ENCODE measurements at places on chromosomes 13 and 19. TPM values are rescaled to one million over a fixed set of nuclear protein-coding genes. Genes with fewer than 3 reads are reported as not detected.

- DNase-seq: peak; percentile 8
Observed at GRCh38 chr13:64553411-64554129, 2676.6 kb downstream of the PCDH9 start.

The KBTBD7 gene
- 4.1 TPM for total RNA-seq

The MTUS2 gene
- total RNA-seq: under 0.01 TPM

- DNase-seq: no peak
Observed at GRCh38 chr19:14746886-14747285, 31.5 kb downstream of the ADGRE2 start.

- DNase-seq: no peak
Observed at GRCh38 chr19:49872245-49873128, 4.7 kb downstream of the AKT1S1 start.

The FXYD1 gene
- total RNA-seq: not detected

DNA sequence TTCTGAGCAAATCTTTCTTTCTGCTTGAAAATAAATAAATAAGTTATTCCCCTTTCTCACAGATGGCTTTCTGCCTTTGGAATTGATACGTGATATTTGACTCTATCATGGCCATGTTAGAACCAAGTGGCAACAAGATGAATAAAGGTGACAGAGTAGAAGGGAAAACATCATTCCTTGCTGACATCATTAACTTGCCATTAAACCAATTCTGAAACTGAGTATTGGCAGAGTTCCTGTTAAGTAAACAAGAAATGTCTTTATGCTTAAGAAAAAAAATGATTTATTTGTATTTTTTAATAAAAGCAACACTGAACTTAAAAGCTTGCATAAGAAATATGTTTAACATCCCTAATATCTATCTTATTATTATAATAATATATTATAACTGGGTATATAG, 828.1 kb downstream of the PCDH9 start:
- no peak for DNase-seq

GRCh38 chr13:37652596-37652995, 54.0 kb upstream of the POSTN start:
- DNase-seq: peak; percentile 1

The HTR2A gene
- not detected for total RNA-seq

GRCh38 chr19:7063339-7063738, 4.9 kb upstream of the MBD3L3 start:
- no peak for DNase-seq

DNA sequence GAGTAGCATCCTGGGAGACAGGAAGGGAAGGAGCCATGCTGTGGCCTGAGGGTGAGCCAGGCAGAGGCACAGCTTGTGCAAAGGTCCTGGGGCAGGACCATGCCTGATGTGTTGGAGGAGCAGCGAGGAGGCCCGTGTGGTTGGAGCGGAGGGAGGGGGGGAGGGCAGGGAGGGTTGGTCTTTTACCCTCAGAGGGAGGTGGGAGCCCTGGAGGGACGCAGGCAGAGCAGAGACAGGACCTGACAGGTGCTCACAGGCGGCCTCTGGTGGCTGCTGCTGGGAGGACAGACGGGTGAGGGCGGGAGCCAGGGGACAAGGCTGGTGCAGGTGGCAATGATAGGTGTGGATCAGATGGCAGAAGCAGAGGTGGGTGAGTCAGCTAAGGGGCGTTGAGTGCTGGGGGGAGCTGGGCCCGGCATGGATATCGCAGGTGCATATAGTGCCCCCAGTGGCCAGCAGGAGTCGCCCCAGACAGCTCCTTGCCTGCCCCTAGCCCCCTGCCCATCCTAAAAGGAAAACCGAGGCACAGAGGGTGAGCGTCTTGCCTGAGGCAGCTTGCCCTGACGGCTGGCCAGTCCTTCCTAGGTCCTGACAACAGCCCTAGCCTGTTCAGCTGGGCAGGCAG, 9.8 kb upstream of the GNA15 start:
- peak; percentile 40 for DNase-seq

GRCh38 chr13:79681069-79681468, 200.1 kb downstream of the NDFIP2 start:
- DNase-seq: no peak

DNA sequence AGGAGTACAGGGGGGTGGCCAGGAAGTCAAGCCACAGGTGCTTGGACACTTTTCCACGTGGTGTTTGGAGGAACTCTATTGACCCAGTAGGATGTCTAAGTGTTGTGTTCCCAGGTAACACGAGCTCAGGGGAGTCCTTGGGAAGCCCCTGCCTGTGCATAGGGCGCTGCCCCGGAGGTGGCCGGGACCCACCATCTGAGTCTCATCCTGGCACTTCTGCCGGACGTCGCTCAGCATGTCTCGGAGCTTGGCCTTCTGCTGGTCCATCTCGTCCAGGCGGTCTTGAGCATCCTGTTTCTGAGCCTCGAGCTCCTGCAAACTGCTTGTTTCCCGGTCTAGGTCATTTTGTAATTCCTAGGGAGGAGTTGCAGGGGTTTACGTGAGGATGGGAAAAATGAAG, 67.4 kb downstream of the EPS15L1 start:
- DNase-seq: no peak

GRCh38 chr13:79352107-79352506, 53.9 kb downstream of the RBM26 start:
- no peak for DNase-seq

DNA sequence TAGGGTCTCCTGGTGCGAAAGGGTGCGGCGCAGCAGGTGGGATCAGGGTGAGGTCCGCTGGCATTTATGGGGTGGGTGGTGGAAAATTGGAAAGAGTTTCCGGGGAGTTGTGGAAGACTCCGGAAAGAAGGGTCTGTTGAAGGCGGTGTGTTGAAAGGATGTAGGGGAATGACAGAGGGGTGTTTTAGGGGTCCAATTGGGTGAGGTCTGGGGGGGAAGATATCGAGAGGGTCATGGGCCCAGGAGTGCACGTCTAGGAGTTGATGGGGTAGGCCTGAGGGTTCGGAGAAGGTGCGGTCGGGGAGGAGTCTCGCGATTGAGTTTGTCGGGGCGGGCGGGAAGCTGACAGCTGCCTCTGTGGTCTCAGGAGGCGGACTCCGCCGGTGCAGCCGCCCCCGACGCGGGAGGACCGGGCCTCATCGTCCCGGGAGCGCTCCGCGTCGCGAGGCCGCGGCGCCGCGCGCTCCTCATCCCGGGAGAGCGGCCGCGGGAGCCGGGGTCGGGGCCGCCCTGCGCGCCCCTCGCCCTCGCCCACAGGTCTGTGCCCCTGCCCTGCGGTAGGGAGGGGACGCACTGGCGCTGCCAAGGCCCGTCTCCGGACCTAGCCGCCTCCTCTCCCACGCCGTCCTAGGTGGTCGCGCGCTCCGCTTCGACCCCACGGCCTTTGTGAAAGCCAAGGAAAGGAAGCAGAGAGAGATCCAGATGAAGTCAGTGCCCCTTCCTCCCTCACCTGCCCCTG, 7.0 kb downstream of the PGLYRP1 start:
- DNase-seq: no peak

DNA sequence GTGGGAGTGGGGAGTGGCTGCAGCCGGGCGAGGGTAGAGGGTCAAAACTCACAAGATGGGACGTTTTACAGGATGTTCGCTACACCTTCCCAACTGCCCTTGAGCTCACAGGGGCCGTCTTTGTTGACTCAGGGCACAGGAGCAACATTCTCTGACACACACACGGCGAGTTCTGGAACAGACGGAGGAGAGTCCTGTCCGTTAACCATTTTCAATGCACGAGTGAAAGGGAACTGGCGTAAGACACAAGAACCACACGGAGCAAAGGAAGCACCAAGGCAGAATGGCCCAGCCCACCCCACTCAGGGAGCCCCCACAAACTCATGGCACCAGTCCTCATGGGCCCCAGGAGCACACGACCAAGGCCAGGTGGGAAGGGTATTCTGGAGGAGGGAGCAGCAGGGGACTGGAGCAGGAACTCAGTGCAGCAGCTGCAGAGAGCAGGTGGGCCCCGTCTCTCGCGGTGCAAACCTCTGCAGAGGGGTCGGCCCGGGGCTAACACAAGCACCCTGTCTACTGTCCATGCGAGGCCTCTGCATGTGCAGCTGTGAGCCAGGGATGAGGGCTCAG, 37.9 kb upstream of the ISYNA1 start:
- no peak for DNase-seq

DNA sequence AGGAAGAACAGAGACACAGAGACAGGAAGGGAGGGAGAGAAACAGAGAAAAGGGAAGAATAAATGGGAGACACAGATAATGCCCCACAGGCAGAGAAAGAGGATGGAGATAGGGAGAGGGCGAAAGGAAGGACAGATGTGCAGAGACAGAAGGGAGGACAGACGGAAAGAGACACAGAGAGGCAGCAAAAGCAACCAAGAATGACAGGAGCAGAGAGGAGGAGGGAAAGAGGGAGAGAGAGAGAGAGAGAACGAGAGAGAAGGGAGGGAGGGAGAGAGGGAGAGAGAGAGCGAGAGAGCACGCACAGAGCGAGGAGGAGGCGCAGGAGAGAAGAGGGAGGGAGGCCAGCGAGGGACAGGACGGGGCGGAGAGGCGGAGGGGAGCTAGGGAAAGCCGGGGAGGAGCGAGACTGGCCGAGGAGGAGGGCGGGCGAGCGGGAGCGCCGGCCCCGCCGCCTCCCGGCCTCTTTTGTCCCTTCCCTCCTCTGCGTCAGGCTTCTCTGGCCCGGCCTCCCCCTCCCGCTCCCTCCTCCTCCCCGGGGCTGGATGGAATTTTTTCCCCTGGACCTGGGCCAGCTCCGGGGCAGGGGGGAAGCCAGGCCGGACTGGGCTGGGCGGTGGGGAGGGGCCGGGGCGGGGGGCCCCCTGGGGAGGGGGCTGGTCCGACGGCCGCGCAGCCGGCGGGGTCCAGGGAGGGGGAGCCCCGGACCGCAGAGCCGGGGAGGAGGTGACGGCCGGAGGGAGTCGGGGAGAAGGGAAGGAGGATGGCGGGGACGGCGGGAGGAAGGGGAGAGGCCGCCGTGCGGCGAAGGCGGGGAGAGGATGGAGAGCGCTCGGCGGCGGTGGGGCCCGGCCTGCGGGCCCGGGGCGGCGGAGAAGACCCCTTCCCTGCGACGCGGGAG, 4.2 kb upstream of the SPACA6 start:
- DNase-seq: peak; percentile 95

The ZNF177 gene
- total RNA-seq: not detected

GRCh38 chr19:7348587-7349230, at the start of gene ARHGEF18:
TSS of gene ARHGEF18 (plus strand) at chr19:7348937. CDS start at chr19:7362891, 13,954 bp downstream.
- DNase-seq: no peak

- no peak for DNase-seq
Observed at GRCh38 chr19:19053508-19054314, 10.1 kb upstream of the SLC25A42 start.

- no peak for DNase-seq
Observed at GRCh38 chr13:108967371-108967770, 338.0 kb downstream of the MYO16 start.

DNA sequence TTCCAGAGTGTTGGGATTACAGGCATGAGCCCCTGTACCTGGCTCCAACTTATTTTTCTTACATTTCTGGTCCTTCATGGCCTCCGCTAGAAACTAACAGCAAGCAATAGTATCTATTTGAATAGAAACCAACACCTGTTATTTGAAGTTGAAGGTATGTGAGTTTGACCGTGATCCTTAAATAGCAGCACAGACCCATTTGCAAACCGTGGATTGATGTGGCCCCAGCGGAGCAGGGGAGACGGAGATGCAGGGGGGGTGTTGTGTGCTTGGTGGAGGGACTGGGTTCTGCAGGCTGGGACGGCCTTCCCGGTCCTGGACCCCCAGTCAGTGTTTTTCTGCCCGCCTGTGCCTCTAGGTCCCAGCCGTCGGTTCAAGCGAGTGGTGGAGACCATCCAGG, 16.9 kb downstream of the TMEM150B start:
- DNase-seq: no peak

GRCh38 chr13:57682128-57682716, 50.7 kb downstream of the PCDH17 start:
- no peak for DNase-seq

The FGF9 gene
- total RNA-seq: 0.47 TPM

The SIGLEC9 gene
- 1.4 TPM for total RNA-seq

- no peak for DNase-seq
Observed at GRCh38 chr13:67225252-67226159, 4.6 kb downstream of the PCDH9 start.

The CDX2 gene
- total RNA-seq: not detected

- no peak for DNase-seq
Observed at GRCh38 chr13:73045031-73045430, 13.8 kb upstream of the KLF5 start.

- DNase-seq: no peak
Observed at GRCh38 chr19:8811315-8812172, 20.6 kb downstream of the ZNF558 start.

The CD209 gene
- not detected for total RNA-seq

DNA sequence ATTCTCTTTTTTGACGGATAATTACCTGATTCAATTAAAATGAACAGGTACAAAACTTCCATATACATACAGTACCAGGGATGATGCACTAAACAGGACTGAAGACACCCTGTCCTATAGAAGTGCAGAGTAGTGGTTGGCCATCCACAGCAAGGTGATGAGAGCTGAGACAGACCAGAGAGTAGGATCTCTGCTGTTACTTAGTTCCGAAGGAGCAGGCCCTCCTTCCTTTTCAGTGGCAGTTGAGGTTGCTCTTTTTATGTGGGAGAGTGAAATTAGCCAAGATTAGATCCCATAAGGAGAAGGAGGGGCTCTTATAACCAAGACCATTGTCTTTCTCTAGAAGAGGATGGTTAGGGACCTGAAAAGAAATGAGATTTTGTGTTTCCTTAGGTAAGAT, 4.0 kb downstream of the PDS5B start:
- no peak for DNase-seq

- no peak for DNase-seq
Observed at GRCh38 chr13:19940106-19940505, 18.4 kb upstream of the ZMYM2 start.

- DNase-seq: peak; percentile 31
Observed at GRCh38 chr19:58474291-58474996, 1.7 kb upstream of the ZNF446 start.

- peak; percentile 31 for DNase-seq
Observed at GRCh38 chr13:84661718-84662117, 779.4 kb upstream of the SLITRK1 start.

The CLC gene
- not detected for total RNA-seq

DNA sequence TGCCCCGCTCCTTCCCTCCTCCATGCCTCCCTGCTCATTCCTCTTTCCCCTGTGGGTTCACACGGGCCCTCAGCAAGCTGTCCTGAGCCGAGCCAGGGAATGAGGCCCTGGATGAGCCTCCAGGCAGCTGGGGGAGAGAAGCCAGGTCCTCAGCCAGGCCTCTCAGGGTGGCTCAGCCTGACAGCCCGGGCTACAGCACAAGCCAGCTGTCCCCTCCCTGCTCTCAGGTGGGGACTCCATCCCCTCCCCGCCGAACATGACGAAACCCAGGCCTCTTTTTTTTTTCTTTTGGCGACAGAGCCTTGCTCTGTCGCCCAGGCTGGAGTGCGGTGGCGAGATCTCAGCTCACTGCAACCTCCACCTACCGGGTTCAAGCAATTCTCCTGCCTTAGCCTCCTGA, 40.0 kb upstream of the MATK start:
- no peak for DNase-seq

GRCh38 chr19:33509774-33510173, 11.8 kb downstream of the PEPD start:
- DNase-seq: no peak
